ENCODE measurements at places on chromosomes 4 and X. TPM values are rescaled to one million over a fixed set of nuclear protein-coding genes. Genes with fewer than 3 reads are reported as not detected.

Gene FOXR2
- polyA plus RNA-seq = not detected

Gene STATH
- polyA plus RNA-seq = not detected

Gene GRID2
- not detected for polyA plus RNA-seq

Gene GAGE12F
- polyA plus RNA-seq = not detected

Gene PIN4
- 19.7 TPM for polyA plus RNA-seq

Gene GRPR
- not detected for polyA plus RNA-seq

Gene RBMXL3
- not detected for polyA plus RNA-seq

Gene ADGRL3
- 1.8 TPM for polyA plus RNA-seq

Gene LRRC66
- polyA plus RNA-seq = 0.49 TPM

Gene MAGEA2B
- polyA plus RNA-seq = not detected

Gene RHOH
- polyA plus RNA-seq = 0.74 TPM

Gene MAGEA11
- polyA plus RNA-seq = not detected

Gene DDX3X
- polyA plus RNA-seq = 65.0 TPM

Gene HPGD
- 1.6 TPM for polyA plus RNA-seq

Data from aorta (tissue), 5 donors.